ENCODE measurements at places on chromosomes 7 and 10. TPM values are rescaled to one million over a fixed set of nuclear protein-coding genes. Genes with fewer than 3 reads are reported as not detected.

- no peak overlapping the region for H3K4me3 ChIP-seq
- no peak for DNase-seq
- H3K27me3 ChIP-seq, result no peaks in the 10 kb centered on the region
Observed at GRCh38 chr7:12788591-12788990, 101.2 kb downstream of the ARL4A start.

SUFU gene
- 6.2 TPM for total RNA-seq

GRCh38 chr7:45126920-45127319 lies 15.4 kb upstream of the TBRG4 start:
- H3K27ac ChIP-seq, result no peak overlapping the region
- no peaks in the 10 kb centered on the region for H3K4me1 ChIP-seq

DNA sequence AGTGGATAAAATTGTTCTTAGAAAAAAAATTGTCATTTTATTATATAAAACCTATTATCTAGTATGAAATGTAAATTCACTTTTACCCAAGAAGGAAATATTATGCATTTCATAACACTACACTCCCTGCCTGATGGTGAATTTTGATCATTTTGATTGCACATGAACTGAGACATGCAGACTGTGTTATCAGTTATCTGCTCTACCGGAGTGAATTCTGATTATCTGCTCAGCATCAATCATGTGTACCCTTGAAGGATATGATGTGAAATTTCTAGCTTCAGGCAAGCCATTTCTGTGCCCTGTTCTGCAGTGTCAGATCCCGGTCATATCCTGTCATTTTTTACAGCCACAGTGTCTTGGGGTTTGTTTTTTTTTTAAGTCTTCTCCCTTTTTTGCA lies 85.0 kb upstream of the FGL2 start:
- DNase-seq, result no peak
- H3K27me3 ChIP-seq, result no peaks in the 10 kb centered on the region
- H3K4me3 ChIP-seq, result no peak overlapping the region
- H3K27ac ChIP-seq, result no peak overlapping the region
- H3K4me1 ChIP-seq, result no peaks in the 10 kb centered on the region
- no peaks in the 10 kb centered on the region for H3K36me3 ChIP-seq

GRCh38 chr7:149707448-149707886 lies 65.9 kb downstream of the ZNF467 start:
- H3K27me3 ChIP-seq, result no peaks in the 10 kb centered on the region
- no peaks in the 10 kb centered on the region for H3K36me3 ChIP-seq
- H3K4me1 ChIP-seq, result no peaks in the 10 kb centered on the region
- no peak for DNase-seq
